ENCODE measurements at places on chromosomes 11 and 22.

DNA sequence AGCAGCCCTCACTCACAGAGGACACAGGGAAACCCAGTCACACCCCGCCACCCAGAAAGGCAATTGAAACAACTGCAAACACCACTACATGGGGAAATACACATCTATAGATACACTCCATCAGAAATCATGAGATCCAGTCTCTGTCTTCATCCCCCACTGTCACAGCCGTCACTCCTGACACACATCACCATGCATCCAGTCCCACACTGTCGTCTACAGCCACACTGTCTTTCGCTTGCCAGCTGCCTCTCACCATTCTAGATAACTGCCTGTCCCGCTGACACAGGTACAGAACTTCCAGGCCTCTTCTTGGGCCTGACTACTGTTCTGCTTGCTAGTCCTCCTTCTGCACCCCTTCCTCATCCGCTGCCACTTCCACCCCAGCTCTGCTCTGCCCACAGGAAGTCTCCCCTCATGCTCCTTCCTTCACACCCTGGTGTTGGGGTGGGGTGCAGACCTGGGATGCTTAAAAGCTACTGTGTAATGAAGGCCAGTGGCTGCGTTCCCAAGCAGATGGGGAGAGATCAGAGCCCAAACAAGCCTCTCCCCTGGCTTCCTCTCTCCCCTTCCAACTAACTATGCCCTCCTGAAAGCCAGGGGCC, 42.6 kb downstream of the SLC22A12 start:
- DNase-seq, result no peak

DNA sequence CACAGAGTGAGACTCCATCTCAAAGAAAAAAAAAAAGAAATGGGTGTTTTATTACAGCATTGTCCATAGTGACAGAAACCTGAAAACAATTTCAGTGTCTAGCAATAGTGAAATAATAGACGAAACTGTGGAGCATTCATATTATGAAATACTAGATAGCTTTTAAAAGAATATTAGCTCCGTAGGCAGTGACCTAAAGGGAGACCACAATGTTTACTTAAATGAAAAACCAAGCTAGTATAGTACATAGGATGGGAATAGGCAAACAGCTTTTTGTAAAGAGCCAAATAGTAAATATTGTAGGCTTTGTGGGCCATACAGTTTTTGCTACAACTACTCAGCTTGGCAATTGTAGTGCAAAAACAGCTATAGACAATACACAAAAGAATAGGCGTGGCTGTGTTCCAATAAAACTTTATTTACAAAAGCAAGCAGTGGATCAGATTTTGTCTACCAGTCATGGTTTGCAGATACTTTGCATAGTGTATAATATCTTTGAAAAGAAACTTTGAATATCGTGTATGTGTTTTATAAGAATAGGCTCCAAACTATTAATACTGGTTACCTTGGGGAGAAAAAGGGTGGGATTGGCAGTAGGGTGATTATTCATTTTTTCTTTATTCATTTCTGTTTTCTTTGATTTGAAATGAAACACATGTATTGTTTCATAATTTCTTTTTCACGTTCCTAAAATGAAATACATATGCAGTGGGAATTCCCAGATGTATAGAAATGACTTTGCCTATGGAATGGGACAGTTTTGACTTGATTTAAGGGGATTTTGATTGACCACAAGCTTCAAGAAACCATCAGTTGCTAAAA, 50.7 kb downstream of the PRR5L start:
- DNase-seq, result no peak

GRCh38 chr11:19258641-19259230, 18.0 kb upstream of the E2F8 start:
- no peak for DNase-seq

GRCh38 chr11:116969694-116970093, 128.5 kb downstream of the SIK3 start:
- no peak for DNase-seq

- no peak for DNase-seq
Measured at GRCh38 chr22:50260434-50260800, 1.1 kb downstream of the MAPK12 start.
